SK-N-SH treated with all-trans-retinoic acid at 6 μM for 48 hours (cell line): ENCODE measurements at places on chromosomes 3 and 15.

DNA sequence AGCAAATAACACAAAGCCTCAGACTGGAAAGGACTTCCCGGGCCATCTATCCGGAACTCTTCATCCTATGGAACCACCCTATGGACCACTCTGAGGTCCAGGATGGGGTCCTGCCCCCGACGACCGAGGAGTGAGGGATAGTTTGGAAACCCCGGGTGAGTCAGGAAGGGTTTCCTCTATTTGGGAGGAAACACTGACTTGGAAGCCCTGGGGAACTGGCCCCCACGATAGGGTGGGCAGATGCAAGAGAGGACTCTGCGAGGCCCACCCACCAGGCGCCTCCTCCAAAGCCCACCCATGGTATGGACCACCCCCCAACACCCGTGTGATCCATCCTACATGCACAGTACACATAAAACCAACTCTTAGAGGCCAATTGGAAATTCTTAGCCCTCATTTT lies 69.4 kb downstream of the CPN2 start:
- no peak for ATAC-seq

DNA sequence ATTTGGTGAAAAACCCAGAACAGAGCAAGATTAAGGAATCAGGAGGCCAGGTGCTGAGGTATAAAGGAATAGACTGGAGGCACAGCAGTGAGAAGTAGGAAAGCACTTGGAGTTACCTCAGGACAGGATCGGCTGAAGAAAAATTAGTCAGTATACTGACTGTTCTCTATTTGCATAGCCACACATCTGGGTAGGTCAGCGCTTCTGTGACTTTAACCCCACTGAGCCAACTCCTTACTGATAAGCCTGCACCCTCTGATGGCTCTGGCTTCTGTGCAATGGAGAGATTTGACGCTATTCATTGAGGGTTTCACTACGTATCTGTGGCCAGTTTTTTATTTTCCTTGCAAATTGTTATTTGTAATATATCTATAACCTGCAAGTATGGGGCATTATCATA lies 22.3 kb downstream of the MECOM start:
- no peak for ATAC-seq

- ATAC-seq = no peak
Observed at GRCh38 chr3:87997298-87997697, 61.5 kb downstream of the CGGBP1 start.

DNA sequence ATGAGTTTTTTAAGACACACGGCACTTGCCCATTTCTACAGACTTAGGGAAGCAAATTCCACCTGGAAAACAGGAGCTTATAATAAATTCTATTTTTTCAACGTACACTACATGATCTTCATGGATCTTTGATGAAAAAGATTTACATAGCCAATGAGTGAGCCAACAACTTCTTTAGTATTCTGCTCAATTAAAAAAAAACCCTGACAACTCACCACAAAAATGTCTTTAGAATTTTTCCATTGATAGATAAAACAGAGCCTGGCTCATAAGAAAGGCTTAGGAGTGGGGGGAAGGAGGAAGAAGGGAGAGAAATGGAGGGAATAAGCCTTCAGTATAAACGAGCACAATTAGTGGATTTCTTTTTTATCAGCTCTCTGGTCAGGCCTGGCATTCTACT lies 126.7 kb downstream of the ATP10A start:
- no peak for ATAC-seq

- no peak for ATAC-seq
Observed at GRCh38 chr3:61269435-61269834, 18.2 kb upstream of the FHIT start.

DNA sequence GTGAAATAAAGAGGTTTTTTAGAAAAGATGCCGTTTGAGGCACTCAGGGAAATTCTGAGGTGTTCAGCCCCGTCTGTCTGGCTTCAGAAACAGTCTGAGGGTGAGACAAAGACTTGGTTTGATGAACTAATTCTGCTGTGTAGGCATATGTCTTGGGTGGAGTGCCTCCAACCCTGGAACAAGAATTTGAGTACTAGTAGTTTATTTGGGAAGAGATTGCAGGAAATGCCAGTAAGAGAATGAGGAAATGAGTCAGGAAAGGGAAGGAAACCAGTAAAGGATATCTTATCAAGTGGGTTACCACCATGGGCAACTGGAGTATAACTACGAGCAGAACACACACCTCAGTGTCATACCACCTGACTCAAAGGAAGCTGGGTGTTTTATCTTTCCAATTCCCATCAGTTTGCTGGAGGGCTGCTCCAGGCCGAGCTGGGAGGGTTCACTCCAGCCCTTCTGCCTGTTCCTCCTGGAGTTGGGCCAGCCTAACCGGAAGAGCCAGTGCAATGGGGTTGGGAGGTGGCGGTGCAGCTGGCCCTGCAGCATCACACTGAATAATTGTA lies 75.3 kb downstream of the TGFBR2 start:
- ATAC-seq = peak; percentile 61

GRCh38 chr3:108180194-108180593 lies 42.0 kb downstream of the IFT57 start:
- ATAC-seq = peak; percentile 54

- ATAC-seq = peak; percentile 26; the same call in 1 of the 3 replicates
Observed at GRCh38 chr15:97840501-97840900, 120.0 kb upstream of the ARRDC4 start.

DNA sequence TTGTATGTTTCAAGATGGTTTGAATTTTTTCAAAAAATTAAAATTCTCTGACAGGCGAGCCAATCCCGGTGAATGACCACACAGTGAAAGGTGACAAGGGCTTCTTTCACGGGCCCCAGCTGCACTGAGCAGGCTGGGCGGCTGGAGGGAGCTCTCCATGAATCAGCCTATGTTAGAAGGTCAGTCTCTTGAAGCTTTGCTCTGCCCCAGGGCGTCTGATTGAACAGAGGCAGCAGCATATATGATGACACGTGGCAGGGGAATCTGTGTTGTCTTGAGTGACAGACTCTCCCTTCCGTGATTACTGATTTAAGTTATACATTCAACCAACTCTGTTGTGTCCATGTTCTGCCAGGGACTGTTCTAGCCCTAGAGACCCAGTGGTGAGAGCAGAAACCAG lies 51.5 kb downstream of the ISG20 start:
- ATAC-seq = no peak

DNA sequence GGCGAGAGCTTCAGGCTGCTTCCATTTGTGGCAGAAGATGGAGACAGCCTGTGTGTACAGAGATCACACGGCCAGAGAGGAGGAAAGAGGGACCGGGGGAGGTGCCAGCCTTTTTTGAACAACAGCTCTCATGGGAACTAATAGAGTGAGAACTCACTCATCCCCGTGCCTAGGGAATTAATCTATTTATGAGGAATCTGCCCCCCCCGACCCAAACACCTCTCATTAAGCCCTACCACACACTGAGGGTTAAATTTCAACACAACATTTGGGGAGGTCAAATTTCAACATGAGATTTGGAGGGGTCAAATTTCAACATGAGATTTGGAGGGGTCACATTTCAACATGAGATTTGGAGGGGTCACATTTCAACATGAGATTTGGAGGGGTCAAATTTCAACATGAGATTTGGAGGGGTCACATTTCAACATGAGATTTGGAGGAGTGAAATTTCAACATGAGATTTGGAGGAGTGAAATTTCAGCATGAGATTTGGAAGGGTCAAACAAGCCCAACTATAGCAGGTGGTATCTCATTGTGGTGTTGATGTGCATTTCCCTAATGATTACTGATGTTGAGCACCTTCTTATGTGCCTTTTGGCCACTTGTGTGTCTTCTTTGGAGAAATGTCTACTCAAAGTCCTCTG lies 20.6 kb upstream of the RFTN1 start:
- no peak for ATAC-seq

GRCh38 chr3:162112719-162113118 lies 616.1 kb downstream of the OTOL1 start:
- no peak for ATAC-seq

- ATAC-seq = peak; percentile 65
Observed at GRCh38 chr15:73781038-73781925, 28.1 kb upstream of the INSYN1 start.

DNA sequence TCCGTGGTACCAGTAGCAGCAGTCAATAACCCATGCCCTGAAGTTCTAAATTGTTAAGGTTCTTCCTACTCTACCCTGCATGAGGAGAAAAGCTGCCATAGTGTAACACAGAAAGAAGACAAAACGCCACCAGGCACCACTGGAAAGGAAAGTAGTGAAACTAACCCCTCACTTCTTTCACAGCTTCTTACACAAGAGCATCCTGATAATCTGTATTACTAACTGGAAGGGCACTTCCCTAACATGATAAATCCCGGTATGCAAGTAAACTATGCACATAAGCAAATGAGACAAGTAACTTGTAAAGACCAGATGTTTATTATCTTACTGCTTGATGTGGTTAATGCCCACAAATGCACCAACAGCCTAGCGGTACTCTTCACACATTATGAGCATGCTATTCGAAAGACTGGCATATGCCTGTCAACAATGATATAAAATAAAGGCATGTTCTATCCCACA lies 141.3 kb downstream of the ADAM10 start:
- ATAC-seq = no peak

- ATAC-seq = no peak
Observed at GRCh38 chr3:196670339-196670738, 30.8 kb downstream of the NRROS start.

DNA sequence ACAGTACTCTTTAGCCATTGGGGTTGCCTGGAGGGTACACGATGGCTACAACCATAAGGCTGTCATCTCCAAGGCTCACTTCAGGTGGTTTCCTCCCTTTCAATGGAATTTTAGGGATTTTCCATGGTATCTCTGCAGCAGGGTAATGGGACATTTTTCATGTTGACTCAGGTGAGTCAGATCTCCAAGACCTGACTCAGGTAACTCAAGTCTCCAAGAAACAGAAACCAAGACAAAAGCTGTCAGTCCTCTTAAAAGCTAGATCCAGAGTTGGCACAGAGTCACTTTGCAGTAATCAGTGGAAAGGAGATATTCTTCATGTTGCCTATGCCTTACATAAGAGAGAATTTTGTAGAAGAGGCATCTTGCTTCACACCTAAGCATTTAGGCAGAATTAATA lies 375.8 kb upstream of the ARPP21 start:
- no peak for ATAC-seq

DNA sequence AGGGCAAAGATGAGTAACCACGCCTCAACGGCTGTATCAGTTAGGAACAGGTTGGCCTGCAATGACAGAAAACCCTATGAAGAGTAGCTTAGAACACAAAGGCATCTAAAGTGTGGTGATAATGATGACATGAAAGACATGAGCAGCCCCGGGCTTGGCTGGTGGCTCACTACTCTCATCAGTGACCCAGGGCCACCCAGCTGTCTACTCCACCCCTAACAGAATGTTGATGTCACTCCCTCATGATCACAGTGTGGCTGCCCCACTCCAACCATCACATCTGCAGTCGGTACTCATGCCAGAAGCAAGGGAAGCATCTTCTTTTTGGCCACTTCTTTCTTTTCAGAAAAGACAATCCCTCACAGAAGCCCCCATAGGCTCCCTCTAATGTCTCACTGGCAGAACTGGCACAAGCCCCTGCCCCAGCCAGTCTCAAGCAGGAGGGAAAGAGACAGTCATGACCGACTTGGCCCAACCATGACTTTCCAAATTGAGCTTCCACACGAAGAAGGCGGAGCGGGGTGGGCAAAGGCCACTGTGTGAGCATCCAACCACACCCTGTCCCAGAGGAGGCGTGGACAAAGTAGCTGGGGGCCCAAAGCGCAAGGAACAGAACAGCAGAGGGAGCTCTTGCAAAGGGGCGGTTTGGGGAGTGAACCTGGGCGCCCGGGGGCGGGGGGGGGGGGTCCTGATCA lies 72.0 kb upstream of the IQSEC1 start:
- no peak for ATAC-seq

GRCh38 chr3:114624047-114624445 lies 330.2 kb downstream of the TIGIT start:
- peak; percentile 58 for ATAC-seq

DNA sequence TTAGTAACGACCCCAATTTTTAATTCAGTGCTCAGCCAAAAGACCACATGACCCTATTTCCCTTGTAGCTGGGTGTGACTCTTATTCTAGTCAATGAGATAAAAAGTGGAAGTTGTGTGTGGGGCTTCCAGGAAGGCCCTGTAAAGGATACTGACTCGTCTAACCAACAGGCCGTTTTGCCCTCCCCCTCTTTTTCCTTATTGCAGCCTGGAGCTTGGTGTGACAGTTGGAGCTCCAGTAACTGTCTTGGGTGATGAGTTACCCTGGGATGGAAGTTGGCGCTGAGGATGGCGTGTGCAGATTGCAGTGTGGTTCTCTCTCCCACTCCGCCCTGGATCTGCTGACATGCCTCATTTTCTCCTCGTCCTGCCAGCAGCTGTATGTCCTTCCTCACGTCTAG lies 209.3 kb upstream of the PROK2 start:
- no peak for ATAC-seq

- no peak for ATAC-seq
Observed at GRCh38 chr3:18019161-18019495, 276.7 kb upstream of the TBC1D5 start.

DNA sequence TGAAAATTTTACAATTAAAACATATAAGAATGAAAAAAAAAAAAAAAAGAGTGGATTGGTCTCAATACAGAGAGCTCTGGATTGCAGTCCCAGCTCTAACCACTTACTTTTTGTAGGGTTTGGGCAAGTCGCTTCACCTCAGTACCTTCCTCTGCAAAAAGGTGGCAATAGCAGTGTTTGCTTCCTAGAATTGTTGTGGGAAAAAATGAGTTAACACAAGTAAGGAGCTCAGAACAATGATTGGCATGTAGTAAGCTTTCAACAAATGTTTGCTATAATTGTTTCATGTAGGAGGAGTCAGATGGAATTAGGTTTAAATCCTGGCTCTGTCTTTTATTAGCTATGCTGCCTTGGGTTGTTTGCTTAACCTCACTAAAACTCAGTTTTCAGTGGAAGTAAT lies 425.2 kb upstream of the TBL1XR1 start:
- ATAC-seq = peak; percentile 48

DNA sequence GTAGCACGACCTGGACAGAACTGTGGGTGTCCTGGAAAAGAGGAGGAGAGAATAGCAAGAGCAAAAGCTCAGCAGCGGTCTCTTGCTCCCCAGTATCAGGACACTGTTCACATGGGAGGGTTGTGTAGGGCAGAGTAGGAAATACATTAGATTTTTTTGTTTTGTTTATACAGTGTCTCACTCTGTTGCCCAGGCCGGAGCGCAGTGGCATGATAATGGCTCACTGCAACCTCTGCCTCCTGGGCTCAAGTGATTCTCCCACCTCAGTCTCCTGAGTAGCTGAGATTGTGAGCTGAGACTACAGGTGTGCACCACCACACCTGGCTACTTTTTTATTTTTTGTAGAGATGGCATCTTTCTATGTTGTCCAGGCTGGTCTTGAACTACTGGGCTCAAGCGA lies 53.3 kb downstream of the FNDC3B start:
- no peak; the same call in 2 of the 3 replicates for ATAC-seq

GRCh38 chr3:152243721-152244516 lies 24.8 kb upstream of the MBNL1 start:
- no peak for ATAC-seq
